ENCODE measurements at places on chromosomes 11 and 22.

GRCh38 chr22:35615156-35615555 lies 2.0 kb downstream of the MB start:
- no peak for DNase-seq

DNA sequence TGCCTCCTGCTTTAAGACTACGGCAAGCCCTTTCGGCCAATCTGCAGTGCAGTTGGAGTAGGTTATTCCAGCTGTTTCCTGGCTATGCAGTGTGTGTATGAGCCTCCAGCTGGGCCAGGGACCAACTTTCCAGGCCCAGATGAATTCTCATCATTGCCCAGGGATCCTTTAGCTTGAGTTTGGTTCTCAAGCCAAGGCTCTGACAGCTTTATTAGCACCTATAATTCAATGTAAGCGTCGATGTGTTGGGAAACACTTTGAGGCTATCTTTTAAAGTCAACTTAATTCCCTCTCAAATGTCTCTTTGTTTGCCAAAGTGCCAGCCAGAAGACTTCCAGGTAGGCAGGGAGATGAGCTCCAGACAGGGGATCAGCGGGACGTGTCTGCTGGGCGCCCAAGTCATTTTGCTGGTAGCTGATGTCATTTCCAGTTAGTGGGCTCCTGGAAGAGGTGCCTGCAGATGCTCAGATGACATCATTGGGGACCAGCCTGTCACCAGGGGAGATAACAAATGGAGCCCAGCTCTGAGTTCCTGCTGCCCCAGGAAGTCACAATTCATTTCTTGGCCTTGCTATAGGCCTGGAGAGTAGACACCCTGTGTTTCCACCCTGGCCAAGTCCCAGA lies 520.4 kb downstream of the SOX6 start:
- no peak for DNase-seq

DNA sequence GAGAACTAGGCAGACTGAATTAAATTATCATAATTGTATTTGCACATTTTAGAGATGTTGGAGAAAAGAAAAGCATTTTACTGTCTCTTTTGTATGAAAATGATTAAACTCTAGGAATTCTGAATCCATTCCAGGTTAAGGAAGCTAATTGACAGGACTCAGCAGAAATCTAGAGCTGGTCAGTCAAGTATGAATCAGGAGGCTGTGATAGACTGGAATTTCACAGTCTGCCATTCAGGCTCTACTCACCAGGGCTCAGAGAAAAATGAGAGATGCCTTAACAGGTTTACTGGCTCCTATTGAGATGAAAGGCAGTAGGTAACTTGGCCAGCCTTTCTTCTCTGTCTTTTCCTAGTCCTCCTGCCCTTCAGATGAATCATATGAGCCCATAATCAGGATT lies 693.9 kb upstream of the CHORDC1 start:
- DNase-seq, result no peak

DNA sequence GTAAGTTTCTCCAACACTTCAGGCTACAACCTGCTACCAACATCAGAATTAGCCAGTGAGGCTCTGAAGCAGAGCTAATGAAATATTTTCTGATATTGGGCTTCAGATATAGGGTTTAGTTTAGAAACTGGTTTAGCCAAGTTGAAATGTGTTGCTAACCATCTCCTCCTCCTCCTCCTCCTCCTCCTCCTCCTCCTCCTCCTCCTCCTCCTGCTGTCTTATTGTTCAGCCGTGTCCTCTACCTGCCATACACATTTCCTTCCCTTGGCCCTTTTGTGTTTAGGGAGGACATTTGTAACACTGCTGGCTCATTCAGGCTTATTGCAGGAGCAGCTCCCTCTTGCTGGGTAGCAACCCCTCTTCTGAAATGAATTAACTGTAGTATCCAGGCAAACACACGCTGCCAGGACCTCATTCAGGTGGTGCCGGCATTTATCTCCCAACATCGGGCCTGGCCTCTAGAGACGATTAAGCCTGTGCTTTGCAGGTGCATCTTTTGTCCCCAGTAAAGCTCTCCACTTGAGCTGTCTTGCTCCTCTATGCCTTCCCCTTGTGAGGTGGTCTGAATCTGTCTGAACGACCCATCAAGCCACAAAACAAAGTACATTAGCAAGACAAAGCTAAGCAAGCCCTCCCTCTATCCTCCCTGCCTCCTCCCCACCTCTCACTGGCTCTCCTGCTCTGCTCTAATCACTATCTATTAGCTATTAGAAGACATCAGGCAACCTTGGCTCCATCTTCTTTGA lies 82.9 kb downstream of the KCNJ1 start:
- DNase-seq, result no peak

DNA sequence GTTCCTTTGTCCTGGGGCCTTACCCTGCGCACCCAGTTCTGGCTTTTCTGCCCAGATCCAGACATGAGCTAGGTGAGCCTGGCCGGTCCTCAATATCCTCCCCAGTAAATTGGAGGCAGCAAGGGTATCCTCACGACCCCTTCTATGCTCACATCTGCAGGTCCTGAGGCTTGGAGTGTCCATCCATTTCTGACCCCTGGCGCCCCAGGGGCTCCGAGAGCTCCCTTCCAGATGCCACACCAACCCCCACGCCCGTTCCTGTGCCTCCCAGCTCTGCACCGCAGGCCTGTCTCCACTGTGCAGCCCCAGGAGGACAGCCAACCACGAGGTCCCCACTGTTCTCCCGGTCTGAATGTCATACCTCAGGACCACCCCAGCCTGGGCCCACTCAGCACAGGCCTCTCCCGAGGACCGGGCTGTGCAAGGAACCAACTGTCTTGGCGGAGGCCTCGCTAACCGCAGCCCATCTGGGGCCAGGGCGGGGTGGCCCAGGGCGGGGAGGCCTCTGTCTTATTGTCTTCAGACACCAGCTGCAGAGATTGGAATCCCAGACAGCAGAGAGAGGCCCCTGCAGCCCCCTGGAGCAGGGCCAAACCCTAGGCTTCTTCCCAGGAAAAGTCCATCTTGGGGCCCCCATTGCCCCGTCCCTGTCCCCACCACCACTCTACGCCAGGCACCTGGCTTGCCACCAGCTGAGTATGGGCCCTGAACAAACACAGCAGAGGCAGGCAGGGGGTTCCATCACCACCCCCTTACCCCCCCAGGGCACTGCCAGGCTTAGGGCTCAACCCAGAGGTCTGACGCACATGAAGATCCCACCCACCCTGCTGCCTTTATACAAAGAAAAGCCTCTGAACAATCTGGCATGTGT lies 39.3 kb downstream of the ALX4 start:
- no peak for DNase-seq

DNA sequence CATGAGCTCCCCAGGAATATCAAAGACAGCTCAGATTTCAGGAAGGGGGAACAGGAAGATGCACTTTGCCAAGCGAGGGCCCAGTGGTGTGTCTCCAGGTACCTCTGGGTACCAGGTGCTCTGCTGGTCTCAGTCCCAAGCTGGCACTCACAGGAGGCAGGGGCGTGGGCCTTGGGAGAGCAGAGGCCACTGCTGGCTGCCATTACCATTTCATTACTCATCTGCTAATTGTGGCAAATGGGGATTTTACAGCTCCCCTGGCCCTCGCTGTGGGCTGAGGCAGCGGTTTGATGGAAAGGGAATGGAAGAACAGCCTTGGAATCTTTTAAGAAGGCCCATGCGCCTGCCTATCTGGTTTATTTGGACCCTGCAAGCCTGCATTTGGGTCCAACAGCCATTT lies 192.0 kb upstream of the NAV2 start:
- DNase-seq, result no peak

- no peak for DNase-seq
These were observed 24.6 kb upstream of the CWF19L2 start for GRCh38 chr11:107482234-107482633.

GRCh38 chr22:26835929-26836528 lies 178.6 kb downstream of the MIAT start:
- DNase-seq, result no peak

DNA sequence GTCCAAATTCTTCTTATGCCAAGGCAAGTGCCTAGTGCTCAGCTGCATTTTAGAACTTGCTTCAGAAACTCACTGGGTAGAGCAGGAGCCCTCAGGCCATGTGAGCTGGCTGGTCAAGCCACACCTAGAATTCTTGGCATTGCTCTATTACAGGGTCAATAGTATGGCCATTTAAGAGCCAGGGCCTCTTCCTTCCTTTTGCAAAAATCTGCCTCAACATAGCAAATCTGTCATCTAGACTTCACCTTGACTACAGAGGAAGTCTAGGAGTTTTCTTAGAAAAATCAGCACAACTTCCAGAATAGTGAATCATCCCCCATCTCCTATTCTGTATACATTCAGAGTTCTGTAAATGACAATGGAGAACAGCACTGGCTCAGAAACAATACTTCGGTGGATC lies 112.0 kb upstream of the TTC12 start:
- DNase-seq, result no peak

- DNase-seq, result no peak
These were observed 85.5 kb downstream of the XRRA1 start for GRCh38 chr11:74863410-74863809.

Measured in SK-N-DZ (cell line).